CD4-positive, alpha-beta T cell treated with Interferon alpha-2 for 1 hour (primary cell): ENCODE measurements at places on chromosomes 2 and 18.

GRCh38 chr2:227485429-227485828 is 13.5 kb downstream of the AGFG1 start:
- no peak for DNase-seq

DNA sequence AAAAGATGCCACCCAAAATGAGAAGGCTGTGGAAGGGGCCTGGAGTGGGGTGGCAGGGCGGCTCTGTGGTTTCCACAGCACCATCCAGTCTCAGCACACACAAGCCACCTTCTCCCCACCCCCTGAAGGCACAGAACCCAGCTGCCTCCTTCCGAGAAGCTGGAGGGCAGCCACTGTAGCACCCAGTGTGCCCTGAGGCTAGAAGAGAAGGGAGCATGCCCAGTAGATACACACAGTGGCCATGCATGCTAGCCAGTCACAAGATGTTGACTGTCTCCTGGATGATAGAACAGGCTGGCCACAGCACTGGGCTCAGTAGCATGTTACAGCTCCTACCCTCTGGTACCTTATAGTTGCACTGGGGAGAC is 148.9 kb upstream of the EPAS1 start:
- no peak for DNase-seq

GRCh38 chr2:1847846-1848598 is 103.7 kb upstream of the PXDN start:
- DNase-seq, result no peak

GRCh38 chr2:150379166-150379565 is 108.3 kb downstream of the RND3 start:
- DNase-seq, result no peak

DNA sequence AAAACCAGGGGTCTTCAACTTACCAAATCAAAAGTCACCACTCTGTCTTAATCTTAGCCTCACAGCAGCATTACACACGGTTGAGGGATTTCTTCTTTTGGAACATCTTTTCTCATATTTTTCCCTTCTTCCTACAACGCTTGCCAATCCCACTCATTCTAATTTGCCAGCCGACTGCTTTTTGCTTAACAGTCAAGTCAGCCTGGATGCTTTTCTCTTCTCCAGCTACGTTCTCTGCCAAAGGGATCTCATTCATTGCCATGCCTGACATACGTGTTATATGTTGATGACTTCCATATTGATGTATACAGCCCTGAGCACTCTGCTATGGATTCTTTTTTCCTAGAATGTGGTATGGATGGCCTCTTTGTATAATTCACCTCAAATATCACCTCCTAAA is 37.3 kb downstream of the CDH19 start:
- DNase-seq, result no peak

GRCh38 chr2:127330753-127331152 is 36.8 kb upstream of the ERCC3 start:
- no peak for DNase-seq

DNA sequence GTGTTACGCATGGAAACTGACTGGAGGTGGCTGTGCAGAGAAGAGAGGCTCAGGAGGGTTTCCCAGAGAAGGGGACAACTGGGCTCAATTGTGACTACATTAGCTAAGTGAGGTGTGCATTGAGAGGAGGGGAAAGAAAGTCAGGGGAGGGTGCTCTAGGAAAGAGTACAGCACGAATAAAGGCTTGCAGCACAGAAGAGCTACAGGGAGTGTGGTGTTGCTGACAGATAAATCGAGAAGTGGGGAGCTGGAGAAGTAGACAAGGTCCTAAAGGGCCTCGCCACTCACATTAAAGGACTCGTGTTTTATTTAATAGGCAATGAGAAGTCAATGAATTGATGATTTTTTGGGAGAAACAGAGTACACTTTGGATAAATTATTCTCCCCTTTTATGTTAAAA is 65.7 kb upstream of the CTAGE1 start:
- DNase-seq, result no peak

GRCh38 chr18:21958263-21958662 is 211.1 kb upstream of the GATA6 start:
- DNase-seq, result no peak

DNA sequence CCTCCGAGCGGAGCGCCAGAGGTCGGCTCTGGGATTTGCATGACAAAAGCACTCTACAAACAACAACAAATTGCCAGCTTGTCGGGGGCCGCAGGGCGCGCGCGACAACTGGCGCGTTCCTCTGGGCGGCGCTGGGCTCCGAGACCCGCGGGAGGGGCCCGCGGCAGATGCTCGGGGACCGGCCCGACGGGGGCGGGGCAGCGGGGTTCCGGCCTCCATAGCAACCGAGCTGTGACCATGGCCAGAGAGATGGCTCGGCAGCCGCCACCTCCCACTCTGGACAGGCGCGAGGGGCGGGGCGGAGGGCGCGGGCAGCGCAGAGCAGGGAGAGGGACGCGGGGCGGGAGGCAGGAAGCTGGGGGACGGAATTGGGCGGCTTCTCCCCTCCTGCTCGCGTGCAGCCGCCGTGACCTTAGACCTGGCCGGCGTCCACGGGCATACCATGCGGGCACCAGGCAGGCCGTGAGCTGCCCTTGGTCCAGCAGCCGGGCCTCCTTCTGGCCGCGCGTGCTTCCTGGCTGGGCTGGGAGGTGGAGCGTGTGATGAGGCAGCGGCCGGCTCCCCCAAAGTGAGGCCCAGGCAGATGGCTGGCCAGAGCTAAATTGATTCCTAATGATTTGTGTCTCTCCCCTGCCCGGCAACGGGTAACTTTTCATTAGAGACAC is 171.5 kb downstream of the CELF4 start:
- no peak for DNase-seq

DNA sequence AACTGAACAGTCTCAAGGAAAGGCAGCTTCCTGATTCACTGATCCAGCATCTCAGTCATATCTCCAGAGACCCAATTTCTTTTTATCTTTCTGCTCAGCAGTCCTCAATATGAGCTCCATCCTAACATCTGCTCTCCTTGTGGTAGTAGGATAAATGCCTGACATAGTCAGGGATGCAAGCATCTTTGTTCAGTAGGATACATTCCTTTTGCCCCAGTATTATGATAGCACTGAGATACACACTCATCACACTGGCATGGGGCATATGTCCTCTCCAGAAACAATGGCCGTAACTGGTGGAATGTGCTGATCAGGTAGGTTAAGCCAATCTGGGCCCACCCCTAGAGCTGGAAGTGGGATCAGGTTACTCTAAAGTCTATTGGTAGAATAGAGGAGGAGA is 207.2 kb downstream of the ETAA1 start:
- DNase-seq, result no peak

DNA sequence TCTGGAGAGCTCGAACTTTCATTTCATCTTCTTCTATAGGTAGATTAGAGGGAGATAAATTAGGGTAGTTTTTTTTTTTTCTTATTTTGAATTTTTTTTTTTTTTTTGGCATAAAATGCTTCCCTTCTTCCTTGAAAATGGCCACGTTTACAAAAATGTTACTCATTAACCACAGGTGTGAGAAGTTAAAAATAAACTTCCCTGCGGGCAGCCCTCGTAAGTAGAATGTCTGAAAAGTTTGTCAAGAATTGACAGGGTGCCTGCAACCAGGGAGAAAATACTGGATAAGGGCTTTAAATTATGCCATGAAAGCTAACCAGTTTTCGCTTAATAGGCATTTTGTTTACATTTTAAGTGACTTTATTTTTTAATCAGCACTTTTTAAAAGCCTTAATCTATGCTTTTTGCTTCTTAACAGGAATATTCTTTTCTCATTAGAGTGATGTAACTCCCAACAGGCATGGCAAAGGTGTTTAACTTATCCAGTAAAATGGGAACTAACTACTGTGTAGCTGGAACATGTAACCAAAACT is 4.2 kb upstream of the FN1 start:
- DNase-seq, result no peak

- no peak for DNase-seq
These were observed 185.3 kb upstream of the ATP5MC3 start for GRCh38 chr2:175366815-175367214.

GRCh38 chr18:22171258-22172119 is 2.1 kb downstream of the GATA6 start:
- no peak for DNase-seq

GRCh38 chr2:26581991-26582842 is 58.9 kb downstream of the CIB4 start:
- DNase-seq, result no peak

- DNase-seq, result no peak
These were observed 30.5 kb upstream of the SLC39A10 start for GRCh38 chr2:195626507-195626906.

- DNase-seq, result peak; percentile 29
These were observed at the start of gene NPPC for GRCh38 chr2:231926180-231926741. Gene NPPC (minus strand): TSS chr2:231926396. CDS start chr2:231926249, 147 bp downstream.

GRCh38 chr2:74253971-74254310 is 55.5 kb downstream of the MTHFD2 start:
- no peak for DNase-seq

- DNase-seq, result no peak
These were observed 61.8 kb upstream of the VPS54 start for GRCh38 chr2:64081046-64081445.

- no peak for DNase-seq
These were observed 110.0 kb upstream of the KLF7 start for GRCh38 chr2:207275779-207276178.

- no peak for DNase-seq
These were observed 25.4 kb downstream of the GPC1 start for GRCh38 chr2:240460781-240461431.

DNA sequence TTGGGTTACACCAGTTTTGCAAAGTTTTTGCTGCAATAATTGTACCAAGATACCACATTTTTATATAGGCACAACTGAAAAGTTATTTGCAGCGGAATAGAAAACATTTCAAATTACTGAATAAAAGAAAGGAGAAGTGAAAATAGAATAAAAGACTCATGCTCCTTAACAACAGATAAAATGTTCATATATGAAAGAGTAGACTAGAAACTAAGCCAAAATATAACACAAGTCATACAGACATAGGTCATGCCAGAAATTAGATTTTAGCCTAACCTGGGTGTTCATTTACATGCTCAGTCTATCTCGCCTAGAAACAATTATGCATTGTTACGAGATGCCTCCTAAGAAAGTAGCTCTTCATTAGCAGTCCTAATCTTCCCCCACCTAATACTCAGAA is 16.4 kb upstream of the MAP3K20 start:
- no peak for DNase-seq

GRCh38 chr18:47992976-47993375 is 62.5 kb upstream of the SMAD2 start:
- DNase-seq, result no peak

DNA sequence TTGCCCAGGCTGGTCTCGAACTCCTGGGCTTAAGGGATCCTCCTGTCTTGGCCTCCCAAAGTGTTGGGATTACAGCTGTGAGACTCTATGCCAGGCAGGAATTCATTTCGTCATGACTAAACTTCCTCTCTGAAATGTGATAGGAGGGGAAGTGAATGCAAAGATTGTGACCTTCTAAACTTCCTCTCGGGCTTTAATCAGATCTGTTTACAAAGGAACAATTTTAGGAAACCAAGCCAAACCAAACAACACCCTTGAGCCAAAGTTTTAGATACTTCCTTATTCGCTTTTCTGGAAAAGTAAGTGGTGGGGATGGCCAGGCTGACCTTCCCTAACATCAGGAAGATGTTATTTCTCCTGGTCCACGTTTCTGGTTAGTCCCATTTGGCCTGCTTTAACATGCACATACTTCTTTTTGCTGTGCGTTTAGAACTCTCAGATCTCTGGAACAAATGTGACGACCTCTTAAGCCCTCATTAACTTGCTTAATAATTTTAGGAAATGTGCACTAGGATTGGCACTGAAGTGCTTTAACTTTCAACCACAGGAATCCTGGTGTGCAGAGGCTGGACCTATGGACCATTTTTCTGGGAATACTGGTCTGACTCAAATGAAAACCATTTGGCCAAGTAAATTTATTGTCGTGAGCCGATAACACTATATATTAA is 33.2 kb upstream of the YES1 start:
- DNase-seq, result no peak

GRCh38 chr18:6493194-6493593 is 78.5 kb upstream of the L3MBTL4 start:
- DNase-seq, result no peak

DNA sequence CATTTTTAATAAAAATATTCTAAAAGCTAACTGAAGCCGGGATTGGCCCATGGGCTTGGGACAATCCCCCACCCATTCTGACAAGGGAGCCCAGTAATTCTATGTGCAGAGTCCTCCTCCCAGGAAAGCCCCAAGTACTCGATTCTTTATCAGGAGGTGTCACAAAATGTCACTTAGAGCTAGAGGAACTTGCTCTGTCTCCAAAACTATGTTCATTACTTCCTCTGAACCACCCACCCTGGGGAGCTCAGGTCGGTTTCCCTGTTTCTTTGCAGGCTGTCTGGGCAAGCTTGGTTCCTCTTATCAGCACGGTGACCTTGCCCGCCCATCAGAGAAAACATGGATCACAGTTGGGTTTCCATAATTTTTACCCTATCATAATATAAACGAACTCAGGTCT is 430.6 kb upstream of the ID2 start:
- no peak for DNase-seq

DNA sequence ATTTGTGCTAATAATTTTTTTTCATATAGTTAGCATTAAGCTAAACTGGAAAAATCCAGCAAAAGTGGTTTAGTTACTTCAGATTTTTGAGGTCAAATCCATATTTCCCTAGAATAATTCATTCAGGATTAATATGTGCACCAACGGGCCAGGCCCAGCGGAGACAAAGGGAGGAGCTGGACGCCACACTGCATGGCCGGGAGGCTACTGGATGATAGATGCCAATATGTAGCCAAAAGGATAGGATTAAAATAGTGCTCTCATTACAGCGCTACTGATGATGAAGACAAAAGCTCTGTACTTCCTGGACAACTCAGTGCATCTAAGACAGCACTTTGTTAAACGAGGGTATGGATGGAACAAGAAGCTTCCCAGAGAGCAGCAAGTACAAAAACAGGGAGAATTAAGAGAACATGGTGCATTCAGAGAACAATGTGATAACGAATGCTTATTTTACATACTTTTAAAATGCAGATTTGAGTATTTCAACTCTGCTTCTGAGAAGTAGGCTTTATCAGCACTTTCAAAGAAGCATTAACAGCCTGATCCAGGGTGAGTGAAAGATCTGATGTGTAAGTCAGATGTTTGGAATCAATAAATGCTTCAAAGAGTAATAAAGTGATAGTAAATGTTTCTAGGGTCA is 39.8 kb downstream of the PPP4R1 start:
- DNase-seq, result no peak

DNA sequence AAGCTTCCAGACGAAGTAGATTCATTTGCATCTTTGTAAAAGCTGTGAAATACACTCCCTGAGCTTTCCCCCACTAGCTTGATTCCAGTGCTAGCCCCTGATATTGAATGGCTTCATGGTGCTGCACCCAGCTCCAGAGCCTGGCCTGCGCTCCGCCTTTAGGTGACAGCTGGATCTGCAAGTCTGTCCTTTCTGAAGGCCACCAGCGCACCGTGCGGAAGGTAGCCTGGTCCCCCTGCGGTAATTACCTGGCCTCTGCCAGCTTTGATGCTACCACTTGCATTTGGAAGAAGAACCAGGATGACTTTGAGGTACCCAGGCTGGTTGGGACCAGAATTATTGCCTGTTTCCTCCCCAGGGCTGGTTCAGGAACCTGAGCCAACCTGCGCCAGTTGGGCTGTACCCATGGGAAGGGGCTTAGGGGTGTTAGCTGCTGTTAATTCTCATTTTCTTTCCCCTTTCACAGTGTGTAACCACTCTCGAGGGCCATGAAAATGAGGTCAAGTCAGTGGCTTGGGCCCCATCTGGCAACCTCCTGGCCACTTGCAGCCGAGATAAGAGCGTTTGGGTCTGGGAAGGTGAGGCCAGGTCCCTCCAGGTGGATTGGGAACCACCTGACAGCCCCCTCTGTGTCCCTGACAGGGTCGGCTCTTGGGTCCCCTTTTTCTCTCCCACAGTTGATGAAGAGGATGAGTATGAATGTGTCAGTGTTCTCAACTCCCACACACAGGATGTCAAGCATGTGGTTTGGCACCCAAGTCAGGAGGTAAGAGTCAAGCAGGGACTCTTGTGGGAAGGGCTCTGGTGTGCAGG is 1.3 kb downstream of the CIAO1 start:
- DNase-seq, result peak; percentile 34
